ENCODE measurements at places on chromosomes 5 and 9.

GRCh38 chr9:126217250-126217653 is 109.4 kb upstream of the MVB12B start:
- no peak for DNase-seq

DNA sequence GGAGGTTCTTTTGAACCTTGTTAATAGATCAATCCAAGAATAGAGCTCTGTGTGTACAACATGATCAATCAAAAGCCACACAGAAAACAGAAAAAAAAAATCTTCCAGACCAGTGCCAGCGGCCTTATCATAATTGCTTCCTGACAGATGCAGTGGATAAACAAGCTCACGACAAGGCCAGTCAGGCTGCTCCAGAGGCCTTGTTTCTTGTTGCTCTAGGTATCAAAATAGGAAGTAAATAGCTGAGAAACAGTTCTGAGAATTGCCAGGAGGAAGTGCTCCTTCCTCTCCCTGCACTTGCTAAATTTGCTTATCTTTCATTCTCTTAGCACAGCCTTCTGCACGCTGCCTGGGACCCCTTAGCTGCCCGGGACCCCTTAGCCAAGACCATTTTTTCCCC is 199.0 kb upstream of the TARS1 start:
- DNase-seq: no peak

DNA sequence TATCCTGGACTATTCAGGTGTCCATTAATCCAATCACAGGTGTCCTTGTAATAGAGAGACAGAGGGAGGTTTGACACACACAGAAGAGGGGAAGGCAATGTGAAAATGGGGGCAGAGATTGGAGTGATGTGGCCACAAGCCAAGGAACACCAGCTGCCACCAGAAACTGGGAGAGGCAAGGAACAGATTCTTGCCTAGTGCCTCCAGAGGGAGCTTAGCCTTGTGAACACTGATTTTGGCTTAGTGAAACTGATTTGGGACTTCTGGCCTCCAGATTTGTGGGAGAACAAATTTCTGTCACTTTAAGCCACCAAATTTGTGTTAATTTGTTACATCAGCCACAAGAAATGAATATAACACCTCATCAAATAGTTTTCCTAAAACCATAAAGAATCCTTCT is 416.2 kb downstream of the ENC1 start:
- no peak for DNase-seq

- no peak for DNase-seq
Observed at GRCh38 chr5:33275921-33276627, 164.7 kb upstream of the TARS1 start.

GRCh38 chr9:106707291-106707690 is 155.7 kb upstream of the ZNF462 start:
- no peak for DNase-seq
